ENCODE measurements at places on chromosomes 5 and 9.

DNA sequence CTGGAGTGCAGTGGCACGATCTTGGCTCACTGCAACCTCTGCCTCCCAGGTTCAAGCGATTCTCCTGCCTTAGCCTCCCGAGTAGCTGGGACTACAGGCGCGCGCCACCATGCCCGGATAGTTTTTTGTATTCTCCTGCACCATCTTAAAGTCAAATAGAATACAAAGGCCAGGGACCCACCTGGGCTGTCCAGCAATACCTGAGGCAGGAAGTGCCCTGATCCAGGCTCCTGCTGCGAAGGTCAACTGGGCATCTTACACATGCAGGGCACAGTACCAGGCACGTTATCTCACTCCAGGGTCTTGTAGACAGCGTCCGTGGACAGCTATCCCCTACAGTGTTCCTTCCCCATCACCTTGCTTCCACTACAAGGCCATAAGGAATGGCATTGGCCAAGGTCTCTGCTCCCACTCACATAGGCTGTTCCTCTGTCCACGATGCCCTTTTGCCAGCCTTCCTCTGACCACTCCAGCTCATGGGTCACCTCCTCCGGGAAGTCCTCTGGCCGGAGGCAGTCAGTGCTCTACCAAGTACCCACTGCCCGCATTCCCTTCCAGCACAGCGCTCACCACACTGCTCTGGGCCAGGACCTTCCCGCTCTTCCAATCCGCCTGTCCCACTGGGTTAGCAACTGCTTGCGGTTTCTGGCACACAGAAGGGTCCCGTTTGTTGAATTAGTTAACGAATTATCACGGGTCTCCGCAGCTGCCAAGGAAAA, 978 bp downstream of the P4HA2 start:
- DNase-seq, result peak; percentile 34

GRCh38 chr5:80010754-80011392, 19.8 kb upstream of the MTX3 start:
- DNase-seq, result no peak

- no peak for DNase-seq
Measured at GRCh38 chr5:109612278-109612905, 77.3 kb upstream of the MAN2A1 start.

DNA sequence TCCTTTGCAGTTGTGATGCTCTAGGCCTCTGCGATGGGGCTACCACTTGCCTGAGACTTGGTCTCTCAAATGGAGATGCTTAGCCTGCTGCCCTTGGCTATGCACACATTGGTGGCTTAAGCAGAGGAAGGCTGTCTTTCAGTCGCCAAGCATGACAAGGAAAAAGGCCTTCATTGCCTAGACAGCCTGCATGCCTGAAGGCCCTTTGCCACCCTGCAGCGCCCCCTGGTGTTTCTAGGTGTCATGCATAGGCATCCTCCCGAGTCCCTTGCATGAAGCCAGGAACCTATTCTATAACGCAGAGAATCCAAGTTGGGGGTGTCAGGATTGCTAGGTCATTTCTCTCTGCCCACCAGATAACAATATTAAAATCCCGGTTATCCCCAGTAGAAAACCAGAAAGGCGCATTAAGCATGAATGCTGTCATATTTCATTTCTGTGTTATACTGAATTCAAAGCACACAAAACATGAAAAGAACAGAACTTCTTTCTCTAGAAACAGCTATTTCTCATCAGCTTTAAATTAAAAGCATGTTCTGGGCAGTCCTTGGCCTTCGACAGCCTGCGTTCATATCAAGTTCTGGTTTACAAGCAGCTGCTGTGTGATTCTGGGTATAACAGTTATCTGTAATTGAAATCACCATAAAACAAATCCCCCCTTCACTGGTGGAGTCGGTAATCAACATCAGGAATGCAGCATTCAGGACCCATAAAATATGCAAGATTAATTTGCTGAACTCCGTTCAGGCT, 59.7 kb upstream of the TRPC7 start:
- DNase-seq, result peak; percentile 10

Measured in fibroblast of gingiva (primary cell).